Prostate gland (tissue), 2 donors: ENCODE measurements at places on chromosomes 1 and 21. TPM values are rescaled to one million over a fixed set of nuclear protein-coding genes. Genes with fewer than 3 reads are reported as not detected.

- no peaks in the 10 kb centered on the region for H3K4me1 ChIP-seq
- H3K36me3 ChIP-seq, result no peaks in the 10 kb centered on the region
- no peak for DNase-seq
- H3K27ac ChIP-seq, result no peak overlapping the region
- no peaks in the 10 kb centered on the region for H3K27me3 ChIP-seq
These were observed 19.5 kb downstream of the DYRK3 start for GRCh38 chr1:206654828-206655227.

AGMAT gene
- total RNA-seq, result 0.96 TPM

DNA sequence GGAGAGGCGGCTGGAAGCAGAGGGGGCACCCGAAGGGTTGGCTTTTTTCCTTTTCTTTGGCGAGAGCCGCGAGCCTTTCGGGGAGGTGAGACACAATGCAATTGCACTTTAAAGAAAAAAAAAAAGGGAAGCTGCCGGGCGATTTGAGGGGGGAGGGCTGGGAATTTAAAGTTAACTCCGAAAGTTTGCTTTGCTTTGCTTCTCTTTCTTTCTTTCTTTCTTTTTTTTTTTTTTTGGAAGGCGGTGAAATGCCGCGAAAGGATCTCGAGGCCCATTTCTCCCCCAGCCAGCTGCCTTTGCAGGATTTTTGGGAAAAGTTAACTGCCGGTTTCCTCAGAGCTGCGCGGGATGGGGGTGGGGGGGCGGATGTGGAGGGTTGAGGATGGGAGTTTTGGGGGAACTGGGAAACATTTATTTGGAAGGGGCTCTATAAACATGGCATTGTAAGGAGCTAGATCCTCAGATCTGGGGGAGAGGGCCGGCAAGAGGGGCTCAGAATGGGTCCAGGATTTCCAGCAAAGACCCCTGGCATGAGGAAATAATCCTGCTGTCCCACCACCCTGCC, 997 bp downstream of the ZNF362 start:
- DNase-seq, result no peak
- peak overlapping the region; percentile 61 for H3K4me3 ChIP-seq
- peak overlapping the region; percentile 81 for H3K27ac ChIP-seq
- H3K27me3 ChIP-seq, result no peaks in the 10 kb centered on the region

DNA sequence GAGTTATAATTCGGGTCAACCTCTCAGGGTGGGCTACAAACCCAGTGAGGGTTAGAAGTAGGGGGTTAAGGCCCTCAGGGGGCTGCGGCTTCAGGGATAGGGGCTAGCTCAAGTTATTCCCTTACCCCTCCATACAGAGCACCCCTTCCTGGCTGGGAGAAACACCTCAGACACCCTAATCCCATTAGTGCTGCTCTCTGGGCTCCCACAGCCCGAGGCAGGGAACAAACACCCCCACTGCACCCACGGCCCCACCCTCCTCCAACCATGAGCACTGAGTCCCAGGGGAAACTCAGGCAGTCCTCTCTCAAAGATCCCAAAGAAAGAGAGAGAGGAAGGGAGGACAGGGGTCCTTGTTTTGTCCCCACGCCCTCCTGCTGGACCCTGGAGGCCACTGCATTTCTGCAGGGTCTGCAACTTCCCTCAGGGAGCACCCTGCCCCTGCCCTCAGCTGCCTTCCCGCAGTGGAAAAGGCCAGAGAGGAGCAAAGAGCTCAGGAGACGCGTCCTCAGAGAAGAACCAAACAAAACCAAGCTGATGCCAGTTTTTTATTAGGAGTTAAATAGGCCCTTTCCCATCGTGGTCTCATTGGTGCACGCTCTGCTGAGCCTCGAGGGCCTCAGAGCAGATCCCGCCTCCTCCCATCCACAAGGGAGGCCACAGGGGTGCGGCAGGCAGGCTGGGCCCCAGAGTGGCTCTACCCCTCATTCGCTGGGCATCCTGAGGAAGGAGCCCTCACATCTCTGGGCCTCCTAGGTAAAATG, 1.4 kb upstream of the S100A4 start:
- no peaks in the 10 kb centered on the region for H3K4me1 ChIP-seq
- H3K27me3 ChIP-seq, result no peaks in the 10 kb centered on the region
- peak overlapping the region; percentile 66 for H3K27ac ChIP-seq
- DNase-seq, result no peak
- H3K4me3 ChIP-seq, result no peak overlapping the region

GRCh38 chr21:17848228-17848627, 29.1 kb upstream of the C21orf91 start:
- no peaks in the 10 kb centered on the region for H3K4me1 ChIP-seq
- no peaks in the 10 kb centered on the region for H3K27me3 ChIP-seq
- H3K36me3 ChIP-seq, result no peaks in the 10 kb centered on the region
- no peak overlapping the region for H3K4me3 ChIP-seq
- H3K27ac ChIP-seq, result no peak overlapping the region

- H3K4me3 ChIP-seq, result no peak overlapping the region
- H3K27me3 ChIP-seq, result no peaks in the 10 kb centered on the region
- no peaks in the 10 kb centered on the region for H3K36me3 ChIP-seq
- DNase-seq, result no peak
- no peak overlapping the region for H3K27ac ChIP-seq
- no peaks in the 10 kb centered on the region for H3K4me1 ChIP-seq
These were observed 24.1 kb downstream of the MROH9 start for GRCh38 chr1:170959385-170959784.

CFHR3 gene
- not detected for total RNA-seq

GRCh38 chr1:179786815-179787685, 44.0 kb downstream of the FAM163A start:
- no peak overlapping the region for H3K4me3 ChIP-seq
- no peaks in the 10 kb centered on the region for H3K27me3 ChIP-seq
- no peak overlapping the region for H3K27ac ChIP-seq
- no peaks in the 10 kb centered on the region for H3K36me3 ChIP-seq
- H3K4me1 ChIP-seq, result no peaks in the 10 kb centered on the region
- no peak for DNase-seq

SMCP gene
- total RNA-seq, result not detected

DNA sequence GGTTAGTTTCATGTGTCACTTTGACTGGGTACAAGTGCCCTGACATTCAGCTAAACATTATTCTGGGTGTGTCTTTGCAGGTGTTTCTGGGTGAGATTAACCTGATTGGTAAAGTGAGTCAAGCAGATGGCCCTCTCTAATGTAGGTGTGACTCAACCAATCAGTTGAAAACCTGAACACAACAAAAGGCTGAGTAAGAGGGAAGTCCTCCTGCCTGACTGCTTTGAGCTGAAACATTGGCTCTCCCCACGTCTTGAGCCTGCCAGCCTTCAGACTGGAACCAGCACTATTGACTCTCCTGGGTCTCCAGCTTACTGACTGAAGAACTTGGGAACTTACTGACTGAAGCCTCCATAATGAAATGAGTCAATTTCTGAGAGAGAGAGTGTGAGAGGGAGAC, 70.0 kb upstream of the C21orf91 start:
- H3K4me1 ChIP-seq, result no peaks in the 10 kb centered on the region
- H3K27ac ChIP-seq, result no peak overlapping the region
- no peak for DNase-seq
- no peaks in the 10 kb centered on the region for H3K36me3 ChIP-seq

GRCh38 chr1:53195246-53196016, 1.2 kb upstream of the CPT2 start:
- H3K4me3 ChIP-seq, result no peak overlapping the region
- DNase-seq, result no peak
- peak overlapping the region; percentile 93 for H3K27ac ChIP-seq
- no peaks in the 10 kb centered on the region for H3K36me3 ChIP-seq
- H3K27me3 ChIP-seq, result no peaks in the 10 kb centered on the region

AUNIP gene
- total RNA-seq, result 0.32 TPM

WNT4 gene
- 3.0 TPM for total RNA-seq

RNF207 gene
- total RNA-seq, result 45.7 TPM

GUK1 gene
- total RNA-seq, result 458 TPM

DNA sequence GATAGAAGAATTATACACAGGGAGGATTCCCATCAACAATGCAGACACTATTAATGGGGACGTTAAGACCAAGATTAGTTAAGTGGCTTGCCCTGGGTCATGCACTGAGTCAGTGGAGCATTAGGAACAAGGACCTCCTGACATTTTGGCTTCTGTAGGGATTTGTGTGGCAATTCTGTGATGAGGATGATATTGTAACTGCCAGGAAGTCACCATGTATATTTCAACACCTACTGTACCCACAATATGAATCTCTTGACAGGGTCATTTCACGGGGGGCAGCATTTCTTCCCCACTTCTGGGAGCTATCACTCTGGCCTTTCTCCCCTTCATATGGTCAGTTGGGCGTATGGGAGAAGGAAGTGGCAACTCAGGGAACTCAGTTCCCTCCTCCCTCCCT, 134.9 kb downstream of the RUNX1 start:
- no peak for DNase-seq
- no peak overlapping the region for H3K27ac ChIP-seq
- H3K27me3 ChIP-seq, result no peaks in the 10 kb centered on the region
- H3K4me1 ChIP-seq, result no peaks in the 10 kb centered on the region

GRCh38 chr1:169886422-169886821, 7.3 kb downstream of the SCYL3 start:
- DNase-seq, result no peak
- no peak overlapping the region for H3K4me3 ChIP-seq
- no peaks in the 10 kb centered on the region for H3K36me3 ChIP-seq

S100A7 gene
- not detected for total RNA-seq

DNA sequence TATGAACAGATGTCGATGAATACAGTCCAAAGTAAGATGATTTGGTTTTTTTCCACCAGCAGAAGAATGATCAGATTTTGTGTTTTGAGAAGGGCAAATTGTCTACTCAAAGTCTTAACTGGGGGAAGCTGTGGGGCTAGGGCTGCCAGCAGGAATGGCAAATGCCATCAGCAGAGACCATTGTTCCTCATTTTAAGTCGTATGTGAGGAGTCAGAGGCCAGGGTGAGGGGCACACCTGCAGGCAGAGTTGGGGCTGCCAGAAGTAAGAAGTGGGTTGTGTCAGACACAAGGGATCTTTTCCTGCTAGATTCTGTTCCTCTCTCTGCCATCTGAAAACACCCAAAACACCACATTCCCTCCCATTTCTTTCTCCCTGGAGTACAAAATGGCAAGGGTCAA, 8.7 kb downstream of the PARK7 start:
- H3K27me3 ChIP-seq, result no peaks in the 10 kb centered on the region
- H3K36me3 ChIP-seq, result no peaks in the 10 kb centered on the region
- H3K4me1 ChIP-seq, result peaks cover 14% of the 10 kb centered on the region
- H3K4me3 ChIP-seq, result no peak overlapping the region
- no peak for DNase-seq

DNA sequence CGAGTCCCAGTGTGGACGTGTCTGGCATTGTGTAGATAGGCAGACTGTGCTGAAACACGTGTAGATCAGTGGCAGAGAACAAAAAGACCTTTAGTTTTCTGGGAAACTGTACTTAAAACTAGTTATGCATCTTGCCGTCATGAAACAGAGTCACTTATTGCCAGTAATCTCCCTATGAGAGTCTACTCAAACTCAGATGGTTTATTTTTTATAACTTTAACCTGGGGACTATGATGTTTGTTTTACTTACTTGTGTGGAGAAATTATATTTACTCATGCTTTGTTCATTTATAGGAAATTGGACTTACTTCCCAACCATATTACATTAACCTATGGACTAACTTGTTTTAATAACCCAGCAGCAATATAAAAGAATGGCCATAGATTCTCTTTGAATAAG, 54.1 kb upstream of the ABCG1 start:
- H3K36me3 ChIP-seq, result no peaks in the 10 kb centered on the region
- H3K27ac ChIP-seq, result no peak overlapping the region
- no peak for DNase-seq
- H3K4me3 ChIP-seq, result no peak overlapping the region

HSD3B2 gene
- total RNA-seq, result not detected

GRCh38 chr1:53375440-53375839, 47.6 kb upstream of the LRP8 start:
- H3K27ac ChIP-seq, result no peak overlapping the region
- H3K4me3 ChIP-seq, result no peak overlapping the region
- no peaks in the 10 kb centered on the region for H3K4me1 ChIP-seq
- H3K36me3 ChIP-seq, result no peaks in the 10 kb centered on the region
- no peaks in the 10 kb centered on the region for H3K27me3 ChIP-seq
- no peak for DNase-seq

GRCh38 chr1:151534662-151535278, 5.3 kb upstream of the TUFT1 start:
- peak; percentile 73 for DNase-seq
- peaks cover 4% of the 10 kb centered on the region for H3K4me1 ChIP-seq
- H3K27me3 ChIP-seq, result no peaks in the 10 kb centered on the region
- no peaks in the 10 kb centered on the region for H3K36me3 ChIP-seq

PAX7 gene
- total RNA-seq, result 0.32 TPM

LMX1A gene
- not detected for total RNA-seq

- no peak overlapping the region for H3K4me3 ChIP-seq
- H3K27me3 ChIP-seq, result no peaks in the 10 kb centered on the region
- no peak for DNase-seq
- no peak overlapping the region for H3K27ac ChIP-seq
These were observed 37.0 kb downstream of the IL6R start for GRCh38 chr1:154442006-154442740.

ENO1 gene
- 423 TPM for total RNA-seq

TMEM54 gene
- total RNA-seq, result 239 TPM

DNA sequence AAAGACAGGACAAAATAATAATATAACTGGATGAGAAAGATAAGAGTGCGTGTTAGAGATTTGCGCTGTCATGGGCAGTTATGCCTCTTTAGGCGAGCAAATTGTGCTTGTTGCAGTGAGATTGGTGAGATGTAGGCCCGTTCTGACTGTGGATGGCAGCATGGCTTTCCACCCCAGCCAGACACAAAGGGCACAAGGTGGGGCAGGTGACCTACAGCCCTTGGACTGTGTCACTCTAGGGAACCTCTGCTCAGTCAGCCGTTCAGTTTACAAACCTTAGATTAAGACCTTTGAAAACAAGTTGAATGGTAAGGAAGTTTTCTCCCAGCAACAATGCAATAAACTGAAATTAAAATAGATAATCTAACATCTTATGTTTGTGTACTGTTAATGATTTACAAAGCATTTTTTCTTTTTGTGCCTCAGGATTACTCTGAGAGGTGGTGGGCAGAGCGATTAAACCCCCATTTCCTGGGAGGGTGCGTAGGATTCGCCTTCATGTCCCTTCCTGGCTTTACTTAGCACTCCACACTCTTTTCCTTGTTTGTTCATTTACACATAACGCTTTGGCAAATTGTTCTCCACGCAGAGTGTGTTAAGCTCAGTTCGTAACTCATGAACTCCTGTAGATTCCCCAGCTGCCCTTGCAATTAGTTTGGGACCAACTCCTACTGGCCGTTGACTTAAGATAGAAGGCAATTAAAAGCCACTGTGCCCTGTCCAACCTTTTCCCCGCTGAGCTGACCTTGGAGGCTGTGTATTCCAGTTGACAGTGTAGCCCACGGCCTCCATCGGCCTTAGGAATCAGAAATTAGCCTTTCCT, 58.1 kb upstream of the IGSF5 start:
- no peak overlapping the region for H3K4me3 ChIP-seq
- H3K36me3 ChIP-seq, result no peaks in the 10 kb centered on the region
- DNase-seq, result no peak
- no peaks in the 10 kb centered on the region for H3K4me1 ChIP-seq
- H3K27ac ChIP-seq, result no peak overlapping the region
- no peaks in the 10 kb centered on the region for H3K27me3 ChIP-seq

TSPAN1 gene
- 322 TPM for total RNA-seq
